ENCODE measurements at places on chromosomes 1 and 21. TPM values are rescaled to one million over a fixed set of nuclear protein-coding genes. Genes with fewer than 3 reads are reported as not detected.

Gene TNFRSF4
- total RNA-seq, result 3.6 TPM

Gene PLEKHN1
- total RNA-seq, result 0.65 TPM

Gene NEK2
- 7.2 TPM for total RNA-seq

Gene PTPN14
- 93.8 TPM for total RNA-seq

Gene DYRK3
- 19.0 TPM for total RNA-seq

Gene SLAMF9
- not detected for total RNA-seq

Gene PLA2G2A
- not detected for total RNA-seq

Gene HMCN1
- total RNA-seq, result 3.6 TPM

Gene GPR3
- 0.98 TPM for total RNA-seq

Gene SYTL1
- total RNA-seq, result under 0.01 TPM

Gene TFF2
- not detected for total RNA-seq

Gene LCE1A
- total RNA-seq, result not detected

Gene NMNAT2
- 0.57 TPM for total RNA-seq

Gene LCE2A
- not detected for total RNA-seq

Gene KCNE2
- total RNA-seq, result not detected

Gene SMAP2
- total RNA-seq, result 7.8 TPM

Gene FNBP1L
- 82.3 TPM for total RNA-seq

Gene AMY1C
- not detected for total RNA-seq

Gene LORICRIN
- not detected for total RNA-seq

Gene TMPRSS15
- not detected for total RNA-seq

Gene CNKSR1
- not detected for total RNA-seq

Gene DPT
- total RNA-seq, result not detected

Gene FGR
- total RNA-seq, result under 0.01 TPM

Gene AMPD2
- total RNA-seq, result 48.3 TPM

Gene DNAJC6
- total RNA-seq, result 7.8 TPM

Gene CXADR
- 22.5 TPM for total RNA-seq

Gene FMO4
- 1.2 TPM for total RNA-seq

Gene NGF
- total RNA-seq, result not detected

Gene KCNH1
- total RNA-seq, result 0.10 TPM

Gene MRPL24
- total RNA-seq, result 29.1 TPM

Gene DDX20
- 25.5 TPM for total RNA-seq

Gene PLPP3
- total RNA-seq, result 59.4 TPM

Gene NCDN
- 21.6 TPM for total RNA-seq

Gene DSCAM
- 0.29 TPM for total RNA-seq

Gene ANXA9
- not detected for total RNA-seq

Gene CBR3
- total RNA-seq, result 10.9 TPM

Gene KISS1
- total RNA-seq, result not detected

Gene DNMT3L
- not detected for total RNA-seq

Gene EDARADD
- total RNA-seq, result not detected

Gene PIGM
- 4.6 TPM for total RNA-seq

Gene KRTAP12-2
- total RNA-seq, result not detected

Gene PSMD4
- 132 TPM for total RNA-seq

Gene SLC26A9
- total RNA-seq, result under 0.01 TPM

Gene NES
- 81.7 TPM for total RNA-seq

Gene RCSD1
- 0.96 TPM for total RNA-seq

Gene PMVK
- total RNA-seq, result 5.8 TPM

Gene PBX1
- 12.1 TPM for total RNA-seq

Gene KIAA0040
- 17.6 TPM for total RNA-seq

Gene WNT9A
- 3.9 TPM for total RNA-seq

Gene HHIPL2
- total RNA-seq, result not detected

Gene MRPL55
- total RNA-seq, result 39.2 TPM

Gene TMEM201
- total RNA-seq, result 11.8 TPM

Measured in vein endothelial cell (primary cell).